Left lung (tissue), 14 donors: ENCODE measurements at places on chromosomes 12 and 14. TPM values are rescaled to one million over a fixed set of nuclear protein-coding genes. Genes with fewer than 3 reads are reported as not detected.

Gene STK38L
- 42.3 TPM for polyA plus RNA-seq

Gene PRICKLE1
- 48.5 TPM for polyA plus RNA-seq

Gene PLA2G1B
- 1.6 TPM for polyA plus RNA-seq

Gene AQP2
- polyA plus RNA-seq, result 1.0 TPM

Gene CISTR
- polyA plus RNA-seq, result not detected

Gene GDF3
- not detected for polyA plus RNA-seq

Gene LALBA
- not detected for polyA plus RNA-seq

DNA sequence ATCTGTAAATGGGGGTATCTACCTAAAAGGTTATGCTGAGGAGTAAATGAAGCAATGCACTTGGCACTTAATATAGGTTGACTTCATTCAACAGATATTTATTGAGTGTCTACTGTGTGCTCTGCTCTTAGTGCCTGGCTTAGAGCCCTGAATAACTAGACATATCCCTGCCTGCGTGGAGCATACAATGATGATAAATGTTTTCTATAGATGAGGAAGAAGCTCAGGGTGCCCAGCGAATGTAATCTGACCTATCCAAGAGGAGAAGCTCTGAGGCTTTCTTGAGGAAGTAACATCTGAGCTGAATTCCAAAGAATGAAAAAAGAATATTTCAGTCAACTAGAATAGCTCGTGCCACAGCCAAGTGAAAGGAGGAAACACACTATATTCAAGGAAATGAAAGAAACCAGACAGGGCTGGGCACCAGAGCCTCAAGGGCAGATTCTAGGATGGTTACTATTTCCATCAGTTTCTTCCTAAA, 17.9 kb upstream of the HIGD1C start:
- DNase-seq, result no peak

DNA sequence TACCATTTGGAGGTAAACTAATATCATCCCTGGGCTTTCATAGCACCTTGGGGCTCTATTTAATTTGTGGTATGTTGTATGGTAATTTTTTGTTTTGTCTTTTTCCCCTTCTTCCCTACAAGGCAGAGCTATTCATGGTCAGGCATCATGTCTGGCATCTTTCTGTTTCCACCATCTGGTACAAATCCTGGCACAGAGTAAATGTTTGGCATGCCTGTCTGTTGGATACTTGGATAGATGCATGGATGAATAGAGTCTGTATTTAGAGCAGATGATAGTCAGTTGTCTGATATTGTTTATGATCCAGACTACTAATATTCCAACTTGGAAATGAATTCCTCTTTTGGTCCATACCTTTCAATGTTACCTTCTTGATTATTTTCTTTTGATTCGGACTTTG, 139.8 kb downstream of the NEDD1 start:
- DNase-seq, result no peak

DNA sequence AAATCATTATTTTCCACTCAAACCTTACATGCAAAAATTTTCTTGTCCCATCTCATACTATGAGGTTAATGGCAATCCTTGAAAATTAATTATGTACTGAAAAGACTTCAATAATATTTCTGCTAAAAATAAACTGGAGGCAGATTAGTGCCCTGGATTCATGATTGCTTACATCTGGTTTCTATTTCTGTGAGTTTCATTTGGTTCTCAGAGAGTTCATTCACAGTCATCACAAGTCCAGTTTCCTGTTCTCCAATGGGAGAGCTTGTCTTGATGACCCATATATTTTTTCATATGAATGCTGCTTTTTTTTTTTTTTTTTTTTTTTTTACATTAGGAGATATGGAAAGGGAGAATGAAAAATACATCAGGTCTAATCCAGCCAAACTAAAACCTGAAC, 6.6 kb upstream of the PTHLH start:
- DNase-seq, result no peak

DNA sequence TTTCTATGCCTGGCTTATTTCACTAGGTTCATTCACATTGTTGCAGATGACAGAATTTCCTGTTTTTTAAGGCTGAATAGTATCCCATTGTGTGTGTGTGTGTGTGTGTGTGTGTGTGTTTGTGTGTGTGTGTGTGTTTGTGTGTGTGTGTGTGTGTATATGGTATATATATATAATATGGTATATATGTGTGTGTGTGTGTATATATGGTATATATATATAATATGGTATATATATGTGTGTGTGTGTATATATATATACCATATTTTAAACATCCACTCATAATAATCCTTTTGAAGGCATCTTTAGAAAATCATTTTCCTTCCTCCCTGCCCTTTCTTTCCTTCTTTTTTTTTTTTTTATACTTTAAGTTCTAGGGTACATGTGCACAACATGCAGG, 5.0 kb upstream of the CCDC198 start:
- no peak for DNase-seq

DNA sequence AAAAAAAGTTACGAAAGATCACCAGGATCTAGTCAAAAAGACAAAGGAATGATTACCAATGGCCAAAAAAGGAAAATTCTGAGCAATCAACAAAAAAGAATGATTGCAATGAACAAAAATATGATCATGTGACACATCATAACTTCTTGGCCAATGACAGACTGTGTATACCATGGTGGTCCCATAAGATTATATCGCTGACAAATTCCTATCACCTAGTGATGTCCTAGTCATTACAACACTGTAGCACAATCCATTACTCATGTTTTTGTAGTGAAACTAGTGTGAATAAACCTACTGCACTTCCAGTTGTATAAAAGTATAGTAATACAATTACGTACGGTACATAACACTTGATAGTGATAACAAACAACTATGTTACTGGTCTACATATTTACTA, 12.3 kb downstream of the SEL1L start:
- DNase-seq, result no peak

- no peak for DNase-seq
Measured at GRCh38 chr12:27207615-27208413, 36.3 kb upstream of the STK38L start.

DNA sequence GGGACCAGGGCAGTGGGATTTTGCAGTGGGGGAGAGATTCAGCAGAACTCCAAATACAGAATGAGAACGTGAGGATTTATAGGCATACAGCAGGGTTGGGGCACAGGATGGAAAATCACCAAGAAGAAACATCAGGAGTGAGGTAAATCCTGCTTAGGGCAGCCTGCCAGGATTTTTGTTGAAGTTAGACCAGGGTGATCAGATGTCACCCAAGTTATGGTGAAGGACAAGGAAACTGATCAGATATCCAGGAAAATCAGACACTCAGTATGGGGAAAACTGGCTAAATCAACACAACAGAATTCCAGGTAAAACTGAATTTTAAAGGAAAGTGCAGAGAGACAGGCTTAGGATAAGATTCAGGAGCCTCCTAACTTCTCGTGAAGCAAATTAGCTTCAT, 682.4 kb downstream of the TMEM121 start:
- DNase-seq, result no peak

DNA sequence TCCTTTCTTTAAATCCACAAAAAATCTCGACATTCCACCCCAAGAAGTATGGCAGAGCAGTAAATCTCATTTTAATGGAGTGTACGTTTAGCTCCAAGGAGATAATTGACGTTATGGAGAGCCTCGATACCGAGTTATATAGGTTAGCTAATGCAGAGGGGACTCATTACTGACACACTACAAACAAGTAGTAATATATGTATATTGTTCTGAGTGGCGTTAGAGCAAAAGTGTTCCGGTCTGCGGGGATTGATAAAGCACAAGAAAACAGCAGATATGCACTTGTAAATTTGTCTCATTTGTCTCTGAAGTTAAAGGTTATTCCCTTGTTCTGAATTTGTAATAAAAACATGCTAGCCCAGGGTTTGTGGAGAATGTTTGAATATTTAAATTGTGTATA, 84.1 kb downstream of the BCL11B start:
- DNase-seq, result no peak

DNA sequence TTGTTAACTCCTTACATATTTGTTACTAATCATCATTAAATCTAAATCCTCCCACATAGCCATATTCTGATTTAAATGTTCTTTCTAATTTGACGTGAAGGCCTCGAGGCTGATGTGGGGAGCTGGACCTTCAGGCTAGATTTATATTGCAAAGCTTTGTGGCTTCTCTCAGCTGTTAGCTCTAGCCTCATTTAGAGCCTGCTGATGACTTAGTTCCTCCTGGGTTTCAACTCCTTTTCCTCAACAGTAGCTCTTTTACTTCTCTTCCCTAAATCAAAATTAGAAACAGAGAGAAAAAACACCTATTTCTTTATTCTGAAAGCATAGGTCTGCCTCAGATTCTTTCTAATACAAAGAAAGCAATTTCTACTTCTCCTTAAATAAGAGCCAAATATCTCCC, 477.5 kb upstream of the CCDC196 start:
- no peak for DNase-seq

GRCh38 chr12:48925304-48926011, at the start of gene FKBP11:
Gene FKBP11 (minus strand): TSS chr12:48925492. CDS start chr12:48925428, 64 bp downstream.
- peak; percentile 26 for DNase-seq

- no peak for DNase-seq
Measured at GRCh38 chr12:121114806-121115205, 17.9 kb upstream of the P2RX7 start.

DNA sequence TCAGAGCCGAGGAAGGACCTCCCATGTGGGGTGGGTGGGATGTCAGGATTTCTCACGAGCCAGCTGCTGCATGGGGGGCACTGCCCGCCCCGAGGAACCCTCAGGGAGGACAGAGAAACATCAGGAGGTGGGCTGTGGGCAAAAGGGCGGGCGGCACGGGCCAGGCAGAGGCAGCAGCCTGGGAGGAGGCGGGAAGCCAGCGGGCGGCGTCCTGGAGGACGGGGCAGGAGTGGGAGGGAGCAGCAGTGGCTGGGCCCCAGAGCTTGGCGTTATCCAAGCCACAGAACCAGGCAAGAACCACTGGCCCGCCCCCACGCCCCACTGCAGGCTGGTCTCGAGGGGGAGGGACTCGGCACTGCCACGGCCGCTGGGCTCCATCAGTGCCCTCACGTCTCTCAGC, 2.4 kb downstream of the C14orf180 start:
- DNase-seq, result no peak

DNA sequence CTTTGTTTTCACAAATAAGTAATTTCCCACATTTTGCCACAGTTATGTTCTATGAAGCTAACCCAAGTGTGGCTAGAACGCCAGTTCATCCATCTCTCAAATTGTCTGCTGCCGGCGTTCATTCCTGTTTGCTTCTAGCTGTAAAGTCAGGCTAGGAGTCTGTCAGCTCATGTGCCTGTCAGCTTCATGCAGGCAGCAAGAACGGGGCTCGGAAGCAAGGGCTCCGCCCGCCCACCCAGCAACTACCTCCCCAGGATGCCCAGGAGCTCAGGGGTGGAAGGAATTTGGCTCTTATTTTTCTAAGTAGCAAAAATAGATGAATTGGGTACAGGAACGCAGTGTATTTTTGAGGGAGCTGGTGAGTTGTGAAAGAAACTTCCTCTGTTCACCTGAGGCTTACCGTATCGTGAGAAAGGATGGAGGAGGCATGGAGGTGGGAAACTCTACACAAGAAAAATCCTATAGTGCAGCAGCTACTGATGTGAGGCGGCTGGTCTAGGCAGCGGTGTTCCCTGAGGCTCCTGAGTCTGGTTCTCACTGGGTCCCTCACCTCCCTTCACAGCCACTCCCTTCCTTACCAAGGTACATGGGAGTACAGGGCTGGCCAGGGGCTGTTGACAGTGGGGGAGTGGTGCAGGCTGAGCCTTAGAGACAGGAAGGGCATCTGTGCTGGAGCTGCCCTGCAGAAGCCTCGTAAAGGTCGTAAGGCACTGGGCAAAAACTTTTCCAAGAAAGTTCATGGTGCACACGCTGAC, 54.5 kb upstream of the AMN start:
- DNase-seq, result no peak

DNA sequence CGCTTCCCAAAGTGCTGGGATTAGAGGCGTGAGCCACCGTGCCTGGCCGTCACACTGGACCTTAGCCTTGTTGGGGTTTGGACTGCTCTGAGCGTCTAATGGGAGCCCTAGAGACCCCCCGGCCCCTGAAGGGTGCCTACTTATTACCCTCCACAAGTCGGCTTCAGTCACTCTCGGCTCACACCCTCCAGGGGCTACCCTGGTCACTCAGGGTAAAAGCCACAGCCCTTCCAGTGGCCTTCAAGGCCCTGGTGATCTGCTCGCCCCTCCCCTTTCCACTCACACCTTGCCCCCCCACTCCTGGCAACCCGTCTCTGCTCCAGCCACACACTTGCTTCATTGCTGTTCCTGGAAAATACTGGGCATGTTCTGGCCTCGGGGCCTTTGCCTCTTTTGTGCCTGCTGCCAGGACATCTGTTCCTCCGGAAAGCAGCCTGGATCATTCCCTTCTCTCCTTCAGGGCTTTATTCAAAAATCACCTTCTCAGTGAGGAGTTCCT, 3.6 kb upstream of the MORN3 start:
- no peak for DNase-seq

DNA sequence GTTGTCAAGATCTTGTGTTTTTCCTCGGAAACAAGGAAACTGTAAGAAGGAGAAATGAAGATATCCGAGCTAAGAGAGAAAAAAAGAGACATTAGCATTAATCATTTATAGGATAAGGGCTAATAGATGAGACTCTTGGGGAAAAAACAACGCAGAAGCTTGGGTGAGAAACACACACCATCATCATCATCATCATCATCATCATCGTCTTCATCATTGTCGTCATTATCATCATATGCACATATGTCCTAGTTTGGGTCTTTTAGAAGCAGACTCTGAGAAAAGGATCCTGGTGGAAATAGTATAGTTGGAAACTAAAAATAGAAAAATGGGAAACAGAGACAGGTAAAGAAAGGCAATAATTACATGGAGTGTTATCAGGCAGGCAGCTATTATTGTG, 95.9 kb downstream of the PAH start:
- DNase-seq, result no peak

GRCh38 chr14:70555890-70556289, 21.1 kb upstream of the ADAM20 start:
- DNase-seq, result no peak

DNA sequence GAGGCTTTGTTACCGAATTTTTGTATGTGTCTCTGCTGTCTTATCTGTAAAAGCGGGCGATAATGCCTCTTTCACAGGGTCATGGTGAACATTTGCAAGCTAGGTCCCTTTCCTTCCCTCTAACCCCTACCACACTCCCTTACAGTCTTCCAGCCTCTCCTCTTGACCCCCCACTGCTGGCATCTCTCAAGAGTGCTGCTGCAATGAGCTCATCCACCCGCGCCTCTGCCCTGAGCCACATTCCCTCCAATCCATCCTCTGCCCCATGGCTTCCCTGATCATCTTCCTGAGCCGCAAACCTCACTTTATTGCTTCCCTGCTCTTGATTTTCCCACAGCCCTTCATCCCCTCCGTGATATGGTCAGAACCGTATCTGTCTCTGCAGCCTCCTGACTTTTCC, 343.6 kb downstream of the BCL11B start:
- DNase-seq, result no peak

DNA sequence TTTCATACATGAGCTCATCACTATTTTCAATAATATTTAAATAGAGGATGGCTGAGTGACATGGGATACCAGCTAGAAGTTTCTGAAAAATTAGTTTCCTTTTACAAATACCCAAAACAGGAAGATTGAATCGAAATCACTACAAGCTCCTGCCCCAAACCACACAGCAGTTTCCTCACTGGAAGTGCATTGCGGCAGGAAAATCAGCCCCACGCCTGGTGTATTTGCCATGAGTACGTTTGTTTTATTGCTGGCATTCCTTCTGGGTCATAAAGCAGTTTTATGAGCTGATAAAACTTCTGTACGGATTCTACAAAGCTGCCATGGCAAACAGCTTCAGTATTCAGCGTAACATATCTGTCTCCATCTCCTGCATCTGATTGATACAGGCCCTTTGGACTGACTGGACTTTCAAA, 23.7 kb downstream of the CDC42BPB start:
- DNase-seq, result no peak

GRCh38 chr14:22407033-22407432, 182.0 kb downstream of the DAD1 start:
- no peak for DNase-seq
